ENCODE measurements at places on chromosomes 5 and 9.

DNA sequence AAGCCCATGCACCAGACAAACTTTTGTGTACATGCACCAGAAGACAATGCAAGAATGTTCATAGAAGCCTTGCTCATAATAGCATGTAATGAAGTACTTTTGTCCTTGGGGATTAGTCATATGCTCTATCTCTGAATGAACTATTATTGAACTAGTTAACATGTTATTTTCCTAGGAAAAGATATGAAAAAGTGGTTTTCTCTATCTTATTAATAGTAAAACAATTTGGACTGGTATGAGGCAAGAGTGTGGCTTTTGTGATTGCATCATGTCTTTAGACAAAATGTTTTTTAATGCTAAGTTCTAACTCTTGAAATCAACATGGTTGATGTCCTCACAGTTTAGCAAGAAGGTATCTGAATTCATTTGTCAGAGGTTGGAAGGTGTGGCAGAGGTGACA, 55.7 kb upstream of the SPDL1 start:
- DNase-seq, result no peak

GRCh38 chr9:84990416-84990815, 320.9 kb downstream of the NTRK2 start:
- DNase-seq, result no peak

DNA sequence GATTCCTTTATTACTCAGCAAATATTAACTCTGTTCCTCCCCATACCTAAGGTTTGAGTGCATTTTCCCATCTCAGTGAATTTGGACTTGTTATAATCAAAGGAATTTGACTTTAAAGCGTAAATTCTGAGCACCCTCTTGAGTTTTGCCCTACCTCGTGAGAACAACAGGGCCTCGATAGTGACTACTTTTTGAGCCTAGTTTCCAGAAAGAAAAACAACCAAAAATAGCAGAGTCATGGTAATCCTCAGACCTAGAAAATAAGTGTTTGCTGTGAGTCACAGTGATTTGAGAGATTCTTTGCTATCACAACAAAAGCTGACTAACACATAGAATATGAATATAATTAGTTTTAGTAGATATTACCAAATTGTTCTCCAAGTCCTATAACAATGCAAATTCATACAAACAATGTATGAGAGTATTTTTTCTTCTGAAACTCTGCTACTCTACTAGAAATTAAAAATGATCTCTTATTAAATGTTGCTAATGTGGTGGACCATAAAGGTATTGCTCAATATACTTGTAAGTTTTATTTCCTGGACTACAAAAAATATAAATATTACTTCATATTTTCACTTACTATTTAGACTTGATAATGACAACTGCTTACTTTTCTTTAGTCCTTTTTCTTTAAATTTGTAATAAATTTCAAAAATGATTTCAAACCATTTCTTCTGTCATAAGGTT, 759.7 kb downstream of the BRINP1 start:
- no peak for DNase-seq

GRCh38 chr5:177133096-177133852, at the start of gene NSD1:
NSD1 (plus strand) TSS chr5:177133773; CDS start chr5:177135104, 1,331 bp downstream.
- DNase-seq, result peak; percentile 96

GRCh38 chr5:103490030-103490739, 72.4 kb downstream of the NUDT12 start:
- DNase-seq, result no peak

GRCh38 chr5:65263321-65263720, 218.4 kb downstream of the ADAMTS6 start:
- no peak for DNase-seq

DNA sequence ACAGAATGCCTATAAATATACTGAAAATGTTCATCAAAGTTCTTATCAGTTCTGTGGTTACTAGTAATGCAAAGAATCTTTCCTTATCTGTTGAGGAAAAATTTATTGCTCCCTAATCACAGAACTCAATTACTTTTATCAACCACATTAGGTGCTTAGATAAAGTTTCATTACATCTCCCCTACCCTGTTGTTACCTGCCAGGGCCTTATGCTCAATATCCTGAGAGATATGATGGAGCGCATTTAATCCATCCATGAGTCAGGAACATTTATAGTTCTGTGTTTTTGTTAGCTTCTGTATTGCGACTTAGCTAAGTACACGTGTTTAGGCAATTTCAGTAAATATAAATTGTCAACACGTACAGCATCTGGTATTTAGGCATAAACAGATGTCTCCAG, 164.3 kb upstream of the ST8SIA4 start:
- DNase-seq, result no peak

GRCh38 chr9:6788162-6789016, 30.6 kb downstream of the KDM4C start:
- peak; percentile 57 for DNase-seq

- DNase-seq, result no peak
Observed at GRCh38 chr5:30768056-30768690, 425.3 kb upstream of the CDH6 start.

DNA sequence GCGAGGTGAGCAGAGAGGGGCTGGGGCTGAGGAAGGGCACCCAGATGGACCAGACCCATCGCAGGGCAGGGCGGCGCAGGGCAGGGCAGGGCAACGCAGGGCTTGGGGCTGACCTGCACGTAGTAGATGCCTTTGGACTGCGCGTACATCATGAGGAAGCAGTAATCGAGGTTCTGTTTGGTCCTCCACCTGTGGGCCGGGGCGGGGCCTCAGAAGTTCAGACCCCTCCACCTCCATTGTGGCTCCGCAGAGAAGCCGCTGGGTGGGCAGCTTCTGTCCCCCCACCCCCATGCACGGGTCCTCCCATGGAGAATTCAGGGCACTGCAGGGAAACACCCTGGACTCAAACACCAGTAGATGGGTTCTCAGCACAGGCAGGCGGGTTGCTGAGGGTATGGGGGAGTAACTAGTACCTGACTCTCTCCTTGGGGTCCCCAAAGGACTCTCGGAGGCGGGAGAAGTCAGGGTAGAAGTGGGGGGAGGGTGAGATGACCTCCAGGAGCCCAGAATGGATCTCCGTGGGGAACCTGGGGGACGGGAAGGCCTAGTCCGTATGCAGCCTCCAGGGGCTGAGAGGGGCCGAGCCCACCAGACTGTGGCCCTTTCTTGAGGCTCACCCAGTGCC, 6.4 kb downstream of the LTC4S start:
- no peak for DNase-seq

DNA sequence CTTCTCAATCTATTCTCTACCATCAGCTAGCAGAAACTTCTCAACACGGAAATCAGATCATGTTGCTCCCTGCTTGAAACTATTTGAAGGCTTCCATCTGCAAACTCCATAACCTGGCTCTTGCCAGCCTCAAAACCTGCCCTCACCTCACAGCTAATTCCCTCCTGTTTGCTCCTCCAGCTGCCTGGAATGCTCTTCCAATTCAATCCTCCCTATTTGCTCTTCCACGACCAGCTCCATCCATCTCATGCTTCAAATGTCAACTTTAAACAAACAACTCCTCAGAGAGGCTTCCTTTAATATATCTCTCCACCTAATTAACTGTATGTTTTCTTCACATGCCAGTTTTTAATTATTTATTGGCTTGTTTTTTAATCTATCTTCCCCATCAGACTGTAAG, 1.5 kb downstream of the PLAA start:
- peak; percentile 39 for DNase-seq

- no peak for DNase-seq
Observed at GRCh38 chr9:124527781-124528180, 20.6 kb upstream of the NR5A1 start.

- peak; percentile 23 for DNase-seq
Observed at GRCh38 chr5:122924719-122925395, 79.4 kb downstream of the SNX24 start.

GRCh38 chr5:637581-638450, 25.7 kb downstream of the CEP72 start:
- DNase-seq, result no peak

GRCh38 chr9:89153232-89154017, 25.2 kb downstream of the SHC3 start:
- no peak for DNase-seq

GRCh38 chr9:37692622-37693221, 42.0 kb downstream of the FRMPD1 start:
- peak; percentile 78 for DNase-seq

GRCh38 chr5:72561148-72561972, 54.1 kb upstream of the ZNF366 start:
- DNase-seq, result no peak

DNA sequence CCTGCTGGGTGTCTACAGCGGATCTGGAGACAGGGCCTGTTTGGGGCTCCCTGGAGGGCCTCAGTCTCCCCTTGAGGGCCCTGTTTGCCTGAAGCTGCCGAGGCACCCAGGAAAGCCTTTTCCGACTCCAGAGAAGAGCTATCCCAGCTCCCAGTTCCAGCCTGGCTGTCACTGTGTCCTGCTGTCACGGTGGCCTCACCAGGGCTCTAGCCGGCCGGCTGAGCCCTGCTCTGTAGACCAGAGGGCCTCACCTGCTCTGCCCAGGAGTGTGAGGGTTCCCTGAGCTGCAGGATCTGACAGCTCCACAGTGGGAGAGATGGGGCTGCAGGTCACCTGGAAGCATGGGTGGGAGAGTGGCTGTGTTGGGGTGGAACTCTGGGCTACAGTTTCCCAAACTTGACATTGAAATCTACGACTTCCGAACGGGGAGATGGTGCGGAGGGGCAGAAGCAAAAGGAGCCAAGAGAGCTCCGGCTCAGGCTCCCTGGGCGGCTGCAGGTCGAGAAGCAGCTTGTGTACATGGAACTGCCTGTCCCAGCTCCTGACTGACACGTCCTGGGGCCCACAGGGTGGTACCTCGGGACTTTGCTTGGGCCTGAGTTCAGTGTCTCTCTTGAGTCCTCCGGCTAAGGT, 94.9 kb downstream of the CACNA1B start:
- DNase-seq, result no peak

- DNase-seq, result no peak
Observed at GRCh38 chr5:10985091-10985720, 224.2 kb upstream of the DAP start.

GRCh38 chr9:133737774-133738639, at the start of gene SARDH:
SARDH (minus strand) TSS chr9:133738352; CDS start chr9:133734173, 4,179 bp downstream.
- DNase-seq, result peak; percentile 97
